ENCODE measurements at places on chromosomes 2 and 18.

GRCh38 chr18:33711514-33711913 is 133.5 kb downstream of the ASXL3 start:
- no peak overlapping the region for H3K4me3 ChIP-seq
- peaks cover 33% of the 10 kb centered on the region for H3K4me1 ChIP-seq
- no peaks in the 10 kb centered on the region for H3K27me3 ChIP-seq

DNA sequence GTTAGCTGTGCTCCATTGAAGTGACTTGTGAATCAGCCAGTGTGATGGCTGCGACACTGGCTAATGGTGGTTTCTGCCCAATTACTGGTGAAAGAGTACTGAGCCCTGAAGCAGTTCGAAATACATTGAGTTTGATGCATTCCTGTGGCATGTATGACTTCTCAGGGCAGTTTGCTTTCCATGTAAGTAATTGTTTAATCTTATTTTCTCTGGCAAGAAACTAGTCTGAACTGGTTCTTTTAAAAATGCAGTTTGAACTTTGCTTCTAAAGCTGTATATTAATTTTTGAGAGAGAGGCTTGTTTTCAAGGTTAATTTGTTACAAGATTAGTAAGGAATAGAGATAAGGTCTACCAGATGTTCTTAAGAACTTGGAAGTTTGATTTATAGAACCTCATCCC is 46.7 kb downstream of the GLS start:
- no peak overlapping the region for H3K27ac ChIP-seq
- H3K4me3 ChIP-seq, result no peak overlapping the region
- peaks cover 26% of the 10 kb centered on the region for H3K36me3 ChIP-seq
- H3K27me3 ChIP-seq, result no peaks in the 10 kb centered on the region
- no peak for DNase-seq
- no peaks in the 10 kb centered on the region for H3K4me1 ChIP-seq

GRCh38 chr2:105736145-105736544 is 8.6 kb upstream of the NCK2 start:
- no peak for DNase-seq
- H3K4me1 ChIP-seq, result peaks cover 27% of the 10 kb centered on the region
- no peak overlapping the region for H3K4me3 ChIP-seq
- H3K27me3 ChIP-seq, result no peaks in the 10 kb centered on the region
- H3K36me3 ChIP-seq, result no peaks in the 10 kb centered on the region
- peak overlapping the region; percentile 46 for H3K27ac ChIP-seq

- no peak for DNase-seq
- no peaks in the 10 kb centered on the region for H3K36me3 ChIP-seq
- H3K27ac ChIP-seq, result no peak overlapping the region
- no peaks in the 10 kb centered on the region for H3K4me1 ChIP-seq
- no peaks in the 10 kb centered on the region for H3K27me3 ChIP-seq
- no peak overlapping the region for H3K4me3 ChIP-seq
Observed at GRCh38 chr2:110886826-110887573, 154.6 kb downstream of the ACOXL start.

GRCh38 chr2:151350579-151351195 is 6.7 kb upstream of the TNFAIP6 start:
- H3K36me3 ChIP-seq, result no peaks in the 10 kb centered on the region
- H3K27ac ChIP-seq, result no peak overlapping the region
- no peaks in the 10 kb centered on the region for H3K27me3 ChIP-seq
- DNase-seq, result no peak
- H3K4me1 ChIP-seq, result no peaks in the 10 kb centered on the region
- H3K4me3 ChIP-seq, result no peak overlapping the region

- no peak for DNase-seq
- H3K36me3 ChIP-seq, result no peaks in the 10 kb centered on the region
- H3K4me3 ChIP-seq, result peak overlapping the region; percentile 54
- H3K4me1 ChIP-seq, result peaks cover 35% of the 10 kb centered on the region
Observed at GRCh38 chr2:71455741-71456569, 2.6 kb downstream of the DYSF start.

- H3K4me1 ChIP-seq, result peaks cover 9% of the 10 kb centered on the region
- H3K36me3 ChIP-seq, result no peaks in the 10 kb centered on the region
- DNase-seq, result no peak
- no peak overlapping the region for H3K27ac ChIP-seq
- no peak overlapping the region for H3K4me3 ChIP-seq
Observed at GRCh38 chr2:142585785-142586184, 291.7 kb upstream of the KYNU start.

DNA sequence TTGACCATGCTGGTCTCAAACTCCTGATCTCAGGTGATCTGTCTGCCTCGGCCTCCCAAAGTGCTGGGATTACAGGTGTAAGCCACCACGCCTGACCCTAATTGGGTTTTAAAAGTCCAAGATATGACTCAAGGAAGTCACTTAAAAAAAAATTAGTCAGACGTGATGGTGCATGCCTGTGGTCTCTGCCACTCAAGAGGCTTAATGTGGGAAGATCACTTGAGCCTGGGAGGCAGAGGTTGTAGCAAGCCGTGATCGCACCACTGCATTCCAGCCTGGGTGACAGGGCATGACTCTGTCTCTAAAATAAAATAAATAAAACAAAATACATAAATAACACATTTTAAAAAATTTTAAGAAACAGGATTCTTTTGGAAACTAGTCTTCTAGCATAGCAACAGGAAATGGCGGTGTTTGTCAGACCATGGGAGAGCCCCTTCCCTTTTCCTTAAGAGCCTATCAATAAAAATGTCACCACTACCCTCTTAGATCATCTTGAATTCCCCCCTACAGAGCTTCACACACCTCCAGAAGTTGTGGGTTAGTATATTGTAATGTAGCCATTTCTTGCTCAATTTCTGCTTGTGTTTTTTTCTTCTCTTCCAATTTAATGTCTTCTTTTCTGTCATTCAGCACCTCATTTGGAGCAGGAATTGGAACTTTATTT is 20.1 kb downstream of the SFT2D3 start:
- H3K27me3 ChIP-seq, result no peaks in the 10 kb centered on the region
- H3K4me1 ChIP-seq, result peaks cover 6% of the 10 kb centered on the region
- no peak for DNase-seq
- no peak overlapping the region for H3K27ac ChIP-seq

DNA sequence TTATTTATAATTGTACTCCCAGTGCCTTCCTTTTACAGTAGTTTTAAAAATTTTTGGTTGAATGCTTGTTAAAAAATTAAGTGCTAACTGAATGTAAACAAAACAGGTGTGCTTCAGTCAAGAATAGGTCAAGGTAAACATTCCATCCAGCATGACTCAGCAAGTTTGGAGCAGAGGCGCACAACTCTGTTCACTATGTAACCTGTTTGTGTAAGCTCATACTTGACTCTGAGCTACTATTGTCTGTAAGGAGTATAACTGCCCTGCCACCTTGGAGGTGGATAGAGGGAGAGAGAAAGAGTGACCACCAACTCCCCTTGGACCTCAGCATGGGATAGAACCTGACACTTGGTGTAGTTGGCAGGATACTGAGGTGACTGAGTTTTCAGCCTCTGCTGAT is 207.4 kb upstream of the SYT4 start:
- no peak for DNase-seq
- no peaks in the 10 kb centered on the region for H3K4me1 ChIP-seq
- no peak overlapping the region for H3K27ac ChIP-seq
- no peak overlapping the region for H3K4me3 ChIP-seq
- H3K36me3 ChIP-seq, result peaks cover 12% of the 10 kb centered on the region

- H3K4me1 ChIP-seq, result peaks cover 34% of the 10 kb centered on the region
- no peak overlapping the region for H3K4me3 ChIP-seq
- H3K27me3 ChIP-seq, result no peaks in the 10 kb centered on the region
- H3K27ac ChIP-seq, result no peak overlapping the region
- H3K36me3 ChIP-seq, result peaks cover 10% of the 10 kb centered on the region
Observed at GRCh38 chr2:28767337-28767736, 15.7 kb downstream of the PPP1CB start.

- H3K27ac ChIP-seq, result no peak overlapping the region
- H3K36me3 ChIP-seq, result no peaks in the 10 kb centered on the region
- H3K4me3 ChIP-seq, result no peak overlapping the region
- no peak for DNase-seq
- H3K4me1 ChIP-seq, result peaks cover 40% of the 10 kb centered on the region
- H3K27me3 ChIP-seq, result no peaks in the 10 kb centered on the region
Observed at GRCh38 chr18:805008-805754, 6.9 kb downstream of the YES1 start.

GRCh38 chr2:64606479-64607363 is 47.0 kb downstream of the SERTAD2 start:
- no peaks in the 10 kb centered on the region for H3K36me3 ChIP-seq
- DNase-seq, result no peak
- H3K4me1 ChIP-seq, result peaks cover 12% of the 10 kb centered on the region
- H3K4me3 ChIP-seq, result no peak overlapping the region
- H3K27ac ChIP-seq, result no peak overlapping the region
- H3K27me3 ChIP-seq, result peaks cover 11% of the 10 kb centered on the region

GRCh38 chr2:102028470-102028869 is 36.7 kb downstream of the IL1R2 start:
- no peak overlapping the region for H3K4me3 ChIP-seq
- peaks cover 4% of the 10 kb centered on the region for H3K27me3 ChIP-seq
- no peaks in the 10 kb centered on the region for H3K36me3 ChIP-seq
- peaks cover 20% of the 10 kb centered on the region for H3K4me1 ChIP-seq
- DNase-seq, result no peak

DNA sequence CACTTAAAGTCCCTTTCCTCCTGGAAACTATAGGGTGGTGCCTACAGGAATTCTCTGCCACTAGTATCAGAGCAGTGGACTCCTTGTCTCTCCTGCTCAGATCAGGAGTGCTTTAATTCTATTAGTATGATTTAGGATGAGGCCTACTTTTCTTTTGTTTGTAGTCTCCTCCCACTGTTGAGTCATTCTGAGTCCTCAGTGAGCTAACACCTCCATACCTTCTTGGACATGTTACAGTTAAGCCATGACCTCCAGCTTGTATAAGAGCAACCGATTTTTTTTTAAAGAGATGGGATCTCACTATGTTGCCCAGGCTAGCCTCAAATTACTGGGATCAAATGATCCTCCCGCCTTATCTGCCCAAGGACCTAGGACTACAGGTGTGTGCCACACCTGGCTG is 48.7 kb upstream of the OTOF start:
- H3K4me3 ChIP-seq, result no peak overlapping the region
- DNase-seq, result no peak
- H3K4me1 ChIP-seq, result peaks cover 6% of the 10 kb centered on the region
- no peaks in the 10 kb centered on the region for H3K36me3 ChIP-seq

DNA sequence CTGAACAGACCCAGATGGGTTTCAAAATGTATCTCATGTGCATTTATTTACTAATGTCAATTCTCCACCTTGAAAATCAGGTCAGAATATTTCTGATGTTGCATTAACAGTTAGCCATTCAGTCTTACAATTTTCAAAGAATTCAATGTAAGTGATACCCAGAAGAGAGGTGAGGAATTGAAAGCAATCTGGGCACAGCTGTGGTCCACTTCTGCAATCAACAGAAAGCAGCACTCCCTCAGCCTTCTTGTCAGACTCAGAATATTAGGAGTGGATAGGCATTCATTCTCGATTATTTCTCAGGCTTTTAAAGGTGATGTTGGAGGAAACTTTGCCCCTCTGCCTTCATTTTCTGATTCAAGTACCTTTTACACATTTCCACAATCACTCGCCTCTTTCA is 15.7 kb downstream of the CCL20 start:
- H3K4me1 ChIP-seq, result no peaks in the 10 kb centered on the region
- H3K36me3 ChIP-seq, result no peaks in the 10 kb centered on the region
- H3K27ac ChIP-seq, result no peak overlapping the region
- peaks cover 5% of the 10 kb centered on the region for H3K27me3 ChIP-seq
- no peak for DNase-seq
- no peak overlapping the region for H3K4me3 ChIP-seq

DNA sequence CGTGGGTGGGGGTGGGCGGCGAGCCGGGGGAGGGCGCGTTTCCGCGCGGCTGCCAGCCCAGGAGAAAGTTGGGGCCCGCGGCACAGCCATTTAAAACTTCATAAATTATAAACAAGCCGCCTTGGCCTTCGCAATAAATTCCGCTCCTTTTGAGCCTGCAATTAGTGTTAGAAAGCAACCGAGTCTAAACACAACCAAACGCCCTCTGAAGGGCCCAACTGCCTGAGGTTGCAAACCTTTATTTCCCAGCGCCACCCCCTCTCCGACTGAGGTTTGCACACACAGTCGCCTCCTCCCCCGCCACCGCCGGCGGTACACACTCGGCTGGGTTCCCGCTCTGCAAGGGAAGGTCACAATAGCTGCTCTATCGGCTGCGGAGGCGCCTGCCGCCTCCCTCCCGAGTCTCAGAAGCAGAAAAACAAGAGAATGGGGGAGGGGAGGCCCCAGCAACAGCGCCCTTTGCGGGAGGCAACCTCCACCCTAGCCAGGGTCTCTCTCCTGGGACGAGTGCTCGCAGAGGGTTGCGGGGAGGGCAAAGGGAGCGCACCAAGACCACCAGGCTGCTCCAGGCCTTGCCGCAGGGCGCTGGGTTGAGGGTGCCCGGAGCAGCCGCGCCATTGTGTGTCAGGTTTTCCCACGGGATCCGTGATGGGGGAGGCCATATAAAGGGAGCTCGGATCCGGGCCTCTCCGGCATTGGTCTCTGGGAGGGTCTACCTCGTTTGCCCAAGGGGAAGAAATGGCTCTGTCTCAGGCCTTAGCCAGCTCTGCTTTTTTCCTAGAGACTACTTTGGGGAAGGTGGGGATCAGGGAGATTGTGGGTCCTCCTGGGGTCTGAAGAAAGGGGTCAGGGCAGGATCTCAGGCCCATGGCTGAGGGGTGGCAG is 13.4 kb upstream of the HOXD1 start:
- no peaks in the 10 kb centered on the region for H3K36me3 ChIP-seq
- H3K4me1 ChIP-seq, result peaks cover 37% of the 10 kb centered on the region
- H3K27me3 ChIP-seq, result peaks cover 100% of the 10 kb centered on the region
- DNase-seq, result no peak
- peak overlapping the region; percentile 84 for H3K4me3 ChIP-seq

DNA sequence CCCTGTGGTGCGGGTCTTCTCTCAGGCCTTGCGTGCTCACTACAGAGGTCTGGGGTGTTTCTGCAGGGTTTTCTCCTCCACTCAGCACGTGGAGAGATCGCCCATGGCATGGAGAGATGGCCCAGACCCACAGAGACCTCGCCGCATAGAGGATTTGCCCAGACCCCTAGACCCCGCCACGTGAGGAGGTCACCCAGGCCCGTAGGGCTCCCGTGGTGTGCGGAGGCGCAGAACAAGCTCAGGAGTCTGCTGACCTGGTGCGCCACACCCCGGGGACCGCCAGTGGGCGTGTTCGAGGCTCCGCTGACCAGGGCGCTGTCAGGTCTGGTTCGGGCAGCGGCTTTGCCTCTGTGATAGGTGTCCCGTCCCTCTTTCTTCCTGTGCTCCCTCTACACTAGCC is 64.5 kb downstream of the ADI1 start:
- peaks cover 18% of the 10 kb centered on the region for H3K36me3 ChIP-seq
- H3K27ac ChIP-seq, result no peak overlapping the region
- DNase-seq, result no peak
- H3K4me3 ChIP-seq, result no peak overlapping the region
- H3K4me1 ChIP-seq, result peaks cover 4% of the 10 kb centered on the region

GRCh38 chr2:231665245-231666170 is 42.8 kb upstream of the PTMA start:
- H3K27me3 ChIP-seq, result no peaks in the 10 kb centered on the region
- H3K36me3 ChIP-seq, result peaks cover 3% of the 10 kb centered on the region
- no peak for DNase-seq
- H3K4me1 ChIP-seq, result peaks cover 40% of the 10 kb centered on the region

- DNase-seq, result no peak
- peak overlapping the region; percentile 19 for H3K27ac ChIP-seq
- peaks cover 12% of the 10 kb centered on the region for H3K27me3 ChIP-seq
- peaks cover 7% of the 10 kb centered on the region for H3K4me1 ChIP-seq
- H3K4me3 ChIP-seq, result no peak overlapping the region
Observed at GRCh38 chr2:871175-871727, 79.4 kb upstream of the SNTG2 start.

All from neural crest cell (in vitro differentiated cells).